ENCODE measurements at places on chromosomes 5 and 9.
A peak's percentile ranks its signal among the peaks of the same experiment; 100 is the strongest.

GRCh38 chr5:137269274-137269673 is 229.9 kb downstream of the SPOCK1 start:
- no peak for DNase-seq

DNA sequence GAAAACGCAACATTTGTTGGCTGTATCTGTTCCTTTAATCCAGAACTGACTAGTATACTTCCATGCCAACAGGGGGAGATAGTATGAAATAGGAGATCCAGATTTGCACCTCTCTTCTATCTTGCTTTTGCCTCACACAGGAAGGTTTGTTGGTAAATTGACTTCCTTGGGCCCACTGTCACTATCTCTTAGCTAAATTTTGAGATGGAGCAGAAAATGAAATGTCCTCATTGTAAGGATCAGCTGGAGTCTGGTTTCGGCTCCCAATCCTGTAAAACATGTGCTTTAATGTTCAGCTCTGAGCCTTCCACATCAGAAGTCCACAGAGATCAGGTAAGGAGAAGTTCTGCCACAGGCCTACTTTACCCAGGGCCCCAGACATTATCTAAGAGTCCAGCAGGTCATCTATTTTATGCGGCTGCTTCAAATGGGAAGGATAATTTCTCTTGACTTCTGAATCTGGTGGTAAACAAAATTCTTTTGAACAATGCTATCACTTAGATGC is 176.8 kb downstream of the FER start:
- DNase-seq = peak; percentile 78

DNA sequence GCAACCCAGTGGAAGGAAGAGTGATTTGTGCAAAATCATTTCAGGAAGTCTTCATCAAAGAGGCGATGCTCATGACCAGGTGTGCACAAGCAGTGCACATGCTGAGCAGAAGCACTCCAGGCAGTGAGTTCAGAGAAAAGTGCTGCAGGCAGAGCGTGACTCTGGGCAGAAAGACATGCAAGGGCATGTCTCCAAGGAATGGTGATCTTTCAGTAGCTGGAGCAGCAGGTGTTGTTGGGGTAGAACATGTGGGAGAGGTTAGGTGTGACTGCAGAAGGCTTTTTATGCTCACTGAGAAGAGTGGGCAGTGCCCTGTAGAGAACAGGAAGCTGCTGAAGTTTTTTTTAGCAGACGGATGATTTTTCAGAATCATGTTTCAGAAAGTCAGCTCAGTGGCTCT is 545.4 kb upstream of the TLE4 start:
- DNase-seq = no peak

DNA sequence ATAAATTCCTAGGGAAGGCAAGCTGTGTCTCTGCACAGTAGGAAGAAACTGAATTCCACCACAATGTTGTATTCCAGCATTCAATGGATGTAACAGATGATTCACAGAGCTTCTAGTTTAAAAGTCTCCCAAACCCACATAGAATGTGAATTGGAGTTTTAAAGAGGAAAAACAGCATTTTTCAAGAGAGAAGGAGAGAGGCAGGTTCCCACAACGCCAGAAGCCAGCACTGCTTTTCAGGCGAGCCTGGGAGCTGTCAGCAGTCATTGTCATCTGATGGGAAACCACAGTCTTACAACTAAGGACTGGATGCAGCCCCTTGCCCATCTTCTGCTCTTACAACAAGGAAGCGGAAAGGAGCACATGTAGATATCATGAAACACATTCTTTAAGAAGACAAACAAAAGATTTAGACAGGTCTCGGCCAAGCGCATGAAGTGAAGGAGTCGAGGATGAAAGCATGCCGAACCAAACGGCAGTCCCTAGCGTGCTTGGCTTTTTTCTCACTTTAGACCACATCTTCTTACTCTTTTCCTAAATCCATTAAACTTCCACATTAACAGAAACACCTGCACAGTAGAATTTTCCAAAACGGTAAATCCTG is 638 bp downstream of the DIRAS2 start:
- no peak for DNase-seq

DNA sequence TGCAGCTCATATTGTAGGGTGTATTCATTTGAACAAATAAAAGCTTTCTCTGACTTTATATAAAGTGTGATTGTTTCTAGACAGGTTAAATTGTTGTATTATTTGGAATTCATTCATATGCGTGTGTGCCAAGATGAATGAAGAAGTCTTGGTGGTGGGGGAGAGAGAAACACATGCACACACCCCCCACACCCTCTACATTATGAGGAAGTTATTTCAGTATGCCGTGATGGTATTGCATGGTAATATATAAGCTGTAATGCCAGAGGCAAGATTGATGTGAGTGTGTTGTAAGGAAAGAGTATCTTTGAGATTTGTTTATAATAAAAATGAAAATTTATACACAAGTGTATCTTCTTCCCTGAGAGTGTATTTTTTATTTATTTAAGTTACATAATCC is 71.0 kb downstream of the IPO11 start:
- DNase-seq = no peak

GRCh38 chr5:128528126-128528525 is 9.9 kb downstream of the FBN2 start:
- no peak for DNase-seq

- no peak for DNase-seq
Observed at GRCh38 chr9:122256206-122256605, 8.4 kb downstream of the RBM18 start.

GRCh38 chr9:120289098-120289497 is 290.9 kb downstream of the CDK5RAP2 start:
- no peak for DNase-seq

DNA sequence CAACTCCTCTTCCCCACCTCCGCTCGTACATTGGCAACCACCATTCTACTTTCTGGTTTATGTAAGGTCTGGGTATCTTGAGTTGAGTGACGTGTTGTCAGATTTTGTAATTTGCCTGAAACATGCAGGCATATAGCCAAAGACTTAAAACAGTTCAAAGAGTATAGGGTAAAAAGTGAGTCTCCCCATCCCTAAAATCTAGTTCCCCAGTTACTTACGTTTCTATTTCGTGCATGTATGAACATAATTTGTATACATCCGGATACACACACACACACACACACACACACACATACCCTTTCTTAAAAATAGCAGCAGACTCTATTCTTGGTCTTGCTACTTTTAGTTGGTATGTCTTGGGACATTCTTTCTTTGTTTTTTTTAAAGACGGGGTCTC is 915 bp downstream of the HSDL2 start:
- peak; percentile 16 for DNase-seq

- DNase-seq = peak; percentile 63
Observed at GRCh38 chr5:105508519-105508918, 1945.9 kb upstream of the NUDT12 start.

GRCh38 chr9:91285729-91286353 is 75.9 kb downstream of the AUH start:
- no peak for DNase-seq

GRCh38 chr9:124780757-124781151 is 3.8 kb downstream of the OLFML2A start:
- DNase-seq = no peak

GRCh38 chr5:95818181-95819147 is 4.1 kb downstream of the GLRX start:
- DNase-seq = no peak

- no peak for DNase-seq
Observed at GRCh38 chr5:66413931-66414330, 182.3 kb upstream of the MAST4 start.

DNA sequence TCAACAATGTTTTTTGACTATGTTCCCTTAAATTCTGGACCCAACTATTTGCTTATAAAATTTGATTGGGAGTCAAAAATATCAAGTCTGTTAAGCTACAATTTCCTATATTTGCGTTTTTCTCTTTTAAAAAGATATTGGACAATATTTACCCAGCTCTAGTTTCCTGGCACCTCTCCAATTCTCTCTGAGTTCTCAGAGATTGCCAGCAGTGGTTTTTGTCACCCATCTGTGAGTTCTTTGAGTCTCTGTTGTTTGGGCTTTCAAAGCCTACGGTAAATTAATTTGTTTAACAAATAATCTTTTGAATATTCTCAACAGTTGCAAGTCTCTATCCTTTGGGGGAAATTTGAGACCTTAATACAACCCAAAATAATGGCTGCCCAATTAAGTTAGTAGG is 174.2 kb upstream of the PUM3 start:
- no peak for DNase-seq

DNA sequence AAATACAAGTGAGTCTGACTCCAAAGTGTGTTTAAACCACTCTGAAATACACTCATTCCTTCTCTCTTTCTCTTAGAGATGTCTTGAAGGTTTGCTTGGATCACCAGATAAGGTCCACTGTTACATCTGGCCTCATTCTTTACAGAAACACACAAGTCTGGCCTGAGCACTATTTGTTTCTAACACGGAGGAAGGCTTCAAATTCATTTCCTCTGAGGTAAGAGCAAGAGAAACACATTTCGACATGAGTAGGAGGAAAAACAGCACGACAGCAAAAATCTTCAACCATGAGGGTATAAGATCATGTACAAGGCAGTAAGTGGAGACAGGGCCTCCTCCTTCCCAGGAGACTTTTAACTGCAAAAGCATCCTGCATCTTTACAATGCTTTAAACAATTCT is 8.0 kb downstream of the SIL1 start:
- no peak for DNase-seq

GRCh38 chr9:114382699-114383520 is 4.9 kb downstream of the AKNA start:
- DNase-seq = no peak

DNA sequence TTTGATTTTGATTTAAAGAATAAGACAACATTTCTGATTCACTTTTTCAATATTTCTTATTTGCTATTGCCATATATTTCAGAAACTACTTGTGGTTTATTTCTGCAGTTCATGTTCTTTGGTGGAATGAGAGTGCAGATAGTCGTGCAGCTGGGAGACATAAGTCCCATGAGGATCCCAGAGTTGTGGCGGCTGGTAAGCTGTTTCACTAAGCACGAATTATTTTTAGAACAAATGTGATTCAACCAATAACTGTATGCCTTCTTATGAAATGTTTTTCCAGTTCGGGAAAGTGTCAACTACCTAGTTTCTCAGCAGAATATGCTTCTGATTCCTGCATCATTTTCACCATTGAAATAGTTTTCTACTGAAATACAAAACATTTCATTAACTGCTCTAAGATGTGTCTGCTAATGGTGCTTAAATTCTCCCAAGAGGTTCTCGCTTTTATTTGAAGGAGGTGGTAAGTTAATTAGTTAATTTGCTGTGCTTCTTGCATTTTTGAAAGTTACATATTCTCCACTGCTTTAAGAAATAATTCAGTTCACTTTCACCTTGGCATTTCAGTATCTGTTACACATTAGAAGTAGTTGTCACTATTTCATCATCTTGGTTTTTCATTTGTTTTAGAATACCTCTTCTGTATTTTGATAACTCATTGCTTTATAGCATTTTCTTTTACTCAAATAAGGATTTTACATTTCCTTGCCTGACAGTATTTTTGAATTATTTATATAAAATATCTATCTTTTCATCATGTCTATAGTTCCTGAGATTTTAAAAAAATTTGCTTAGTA is 9.0 kb downstream of the NIPSNAP3B start:
- DNase-seq = no peak

DNA sequence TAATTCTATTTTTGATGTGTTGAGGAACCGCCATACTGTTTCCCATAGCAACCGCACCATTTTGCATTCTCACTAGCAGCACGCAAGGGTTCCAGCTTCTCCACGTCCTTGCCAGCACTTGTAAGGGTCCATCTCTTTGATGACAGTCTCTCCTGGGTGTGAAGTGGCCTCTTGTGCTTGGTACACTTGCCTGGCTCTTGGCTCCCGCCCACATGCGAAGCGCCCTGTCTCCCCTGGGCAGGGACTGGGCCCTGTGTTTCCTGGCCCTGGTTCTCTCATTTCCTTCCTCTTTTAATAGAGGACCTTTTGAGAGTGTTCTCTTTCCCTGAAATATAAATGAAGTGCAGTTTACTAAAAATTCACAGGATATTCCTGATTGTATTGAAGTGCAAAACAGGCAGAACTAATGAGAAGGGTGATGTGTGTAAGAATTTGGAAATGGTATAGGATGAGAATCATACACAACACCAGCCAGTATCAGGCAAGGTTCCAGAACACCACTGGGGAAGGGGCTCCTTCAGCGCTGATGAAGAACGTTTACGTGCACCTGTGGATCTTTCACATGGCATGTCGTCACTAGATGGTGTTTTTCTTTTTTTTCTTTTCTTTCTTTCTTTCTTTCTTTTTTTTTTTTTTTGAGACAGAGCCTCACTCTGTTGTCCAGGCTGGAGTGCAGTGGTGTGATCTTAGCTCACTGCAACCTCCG is 73.0 kb downstream of the EHMT1 start:
- no peak for DNase-seq

- DNase-seq = no peak
Observed at GRCh38 chr9:80507611-80508010, 935.8 kb downstream of the TLE4 start.

- DNase-seq = no peak
Observed at GRCh38 chr5:104241046-104241445, 678.5 kb upstream of the NUDT12 start.

DNA sequence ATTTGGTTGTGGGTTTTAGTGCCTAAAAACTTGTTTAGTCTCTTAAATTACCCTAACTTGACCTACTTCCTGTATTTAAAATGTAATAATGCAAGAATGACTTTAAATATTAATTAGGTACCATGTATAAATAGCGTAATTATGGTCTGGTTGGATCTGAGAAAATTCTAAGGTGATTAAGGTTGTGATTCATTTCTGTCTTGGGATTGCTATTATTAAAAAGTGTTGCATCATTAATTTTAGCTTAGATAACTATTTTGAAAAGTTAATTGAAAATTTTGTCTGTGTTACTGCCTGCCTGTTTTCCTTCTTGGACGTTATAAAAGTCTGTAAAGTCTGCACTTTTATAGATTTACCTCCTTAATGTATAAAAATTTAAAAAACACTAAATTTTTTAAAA is 11.8 kb downstream of the LRRC70 start:
- no peak for DNase-seq

DNA sequence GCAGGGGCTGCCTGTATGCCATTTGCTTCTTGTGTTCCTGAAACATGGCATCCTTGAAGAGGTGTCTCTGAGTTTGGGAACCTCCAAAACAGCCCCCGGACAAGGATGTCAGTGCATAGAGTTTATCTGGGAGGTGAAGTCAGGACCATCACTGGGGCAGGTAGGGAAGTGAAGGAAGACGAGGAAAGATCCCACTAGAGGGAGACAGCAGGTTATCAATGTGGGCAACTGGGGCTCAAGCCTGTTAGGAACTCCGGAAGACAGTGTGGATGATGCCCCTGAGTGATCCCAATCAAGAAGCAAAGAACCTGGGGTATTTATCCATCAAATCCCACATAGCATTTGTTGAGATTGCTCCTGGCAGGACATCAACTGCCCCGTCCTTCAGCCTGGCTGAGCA is 233.1 kb downstream of the AGTPBP1 start:
- DNase-seq = no peak

GRCh38 chr9:37293664-37294524 is 128.6 kb upstream of the GRHPR start:
- peak; percentile 58 for DNase-seq

GRCh38 chr5:36304095-36304805 is 2.5 kb upstream of the RANBP3L start:
- DNase-seq = no peak
